Fibroblast of villous mesenchyme (primary cell): ENCODE measurements at places on chromosomes 7 and 10. TPM values are rescaled to one million over a fixed set of nuclear protein-coding genes. Genes with fewer than 3 reads are reported as not detected.

DNA sequence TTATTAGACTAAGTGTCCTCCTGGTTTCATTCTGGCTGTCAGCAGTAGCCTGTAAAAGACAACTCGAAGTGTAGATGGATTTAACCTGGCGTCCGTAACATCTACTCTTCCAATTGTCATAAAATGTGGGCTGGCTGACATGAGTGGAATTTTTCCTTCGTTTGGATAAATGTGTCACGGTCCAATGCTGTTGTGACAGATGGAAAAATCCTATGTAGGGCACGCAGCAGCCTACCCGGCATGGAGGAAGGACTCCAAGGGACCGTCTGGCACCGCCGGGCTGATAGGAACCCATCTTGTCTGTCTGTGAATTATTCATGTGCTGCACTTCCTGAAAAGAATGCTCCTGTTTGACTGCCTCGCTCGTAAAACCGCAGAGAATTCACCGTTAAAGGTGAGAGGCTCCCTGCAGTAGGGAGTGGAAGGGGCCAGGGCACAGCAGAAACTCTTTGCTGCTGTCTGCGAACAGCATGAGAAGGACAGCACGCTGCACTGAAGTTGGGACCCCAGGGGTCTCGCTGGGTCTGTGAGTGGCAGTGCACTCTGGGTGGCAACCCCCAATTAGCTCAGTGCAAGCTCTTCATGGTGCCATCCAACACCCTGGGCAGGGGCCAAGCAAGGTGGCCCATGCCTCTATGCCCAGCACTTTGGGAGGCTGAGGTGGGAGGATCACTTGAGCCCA, 1.6 kb upstream of the ORAI2 start:
- peak; percentile 24 for DNase-seq

DNA sequence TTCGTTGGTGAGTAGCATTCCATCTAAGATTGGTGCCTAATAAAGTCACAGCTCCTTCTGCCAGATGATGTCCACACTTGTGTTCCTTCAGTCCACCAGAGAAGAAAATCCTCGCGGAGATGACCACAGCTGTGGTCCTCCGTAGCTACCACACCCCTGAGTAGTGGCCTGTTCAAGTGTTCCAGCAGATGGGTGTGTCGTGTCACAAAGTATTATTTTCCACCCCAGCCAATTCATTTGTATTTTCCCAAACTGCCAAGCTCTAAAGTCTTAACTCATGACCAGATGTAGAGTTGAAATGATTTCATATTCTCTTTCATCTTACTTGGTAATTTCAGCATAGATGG, 251.3 kb upstream of the TCF7L2 start:
- no peak for DNase-seq

RET gene
- 0.43 and 1.3 TPM in 2 replicates for total RNA-seq

DNA sequence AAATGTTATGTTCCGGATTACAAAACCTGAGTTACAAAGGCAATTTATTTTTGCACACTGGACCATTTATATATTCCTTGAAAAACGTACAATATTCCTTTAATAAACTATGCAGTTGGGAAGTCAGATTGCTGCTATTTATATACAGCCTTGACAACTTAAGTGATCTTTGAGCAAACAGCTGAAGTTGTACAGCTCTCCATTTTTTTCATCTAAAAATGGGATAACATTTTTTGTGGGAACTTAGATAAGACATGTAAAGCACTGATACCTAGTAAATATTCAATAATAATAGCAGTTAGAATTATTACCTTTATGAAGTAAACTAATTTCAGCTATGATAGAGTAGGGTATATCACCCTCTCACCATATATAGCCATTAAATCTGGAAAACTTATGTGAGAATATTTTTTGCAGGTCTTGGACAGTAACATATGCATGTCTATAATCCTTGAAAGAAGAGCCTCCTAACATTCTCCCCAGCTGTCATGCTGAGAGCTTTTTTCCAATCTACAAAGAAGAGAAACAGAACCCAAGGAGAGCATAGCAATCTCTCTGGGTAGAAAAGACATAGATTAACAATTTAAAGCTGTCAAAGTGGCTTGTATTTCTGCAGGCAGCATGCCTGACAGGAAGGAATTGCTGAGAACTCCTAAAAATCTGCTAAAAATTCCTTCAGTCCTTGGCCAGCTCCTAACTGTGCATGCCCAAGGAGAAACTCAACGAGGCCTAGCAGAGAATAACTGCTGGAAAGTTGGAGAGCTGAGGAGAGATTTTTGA, 326.0 kb downstream of the CRPPA start:
- no peak for DNase-seq

PARG gene
- total RNA-seq: 31.9 and 42.7 TPM in 2 replicates

GRCh38 chr10:53786236-53786900, 1013.8 kb upstream of the MBL2 start:
- no peak for DNase-seq

GIMAP8 gene
- total RNA-seq: under 0.01 TPM in 1 of 2 replicates, not detected in the other

GRCh38 chr7:98862716-98863420, 6.9 kb downstream of the TMEM130 start:
- no peak for DNase-seq

DNA sequence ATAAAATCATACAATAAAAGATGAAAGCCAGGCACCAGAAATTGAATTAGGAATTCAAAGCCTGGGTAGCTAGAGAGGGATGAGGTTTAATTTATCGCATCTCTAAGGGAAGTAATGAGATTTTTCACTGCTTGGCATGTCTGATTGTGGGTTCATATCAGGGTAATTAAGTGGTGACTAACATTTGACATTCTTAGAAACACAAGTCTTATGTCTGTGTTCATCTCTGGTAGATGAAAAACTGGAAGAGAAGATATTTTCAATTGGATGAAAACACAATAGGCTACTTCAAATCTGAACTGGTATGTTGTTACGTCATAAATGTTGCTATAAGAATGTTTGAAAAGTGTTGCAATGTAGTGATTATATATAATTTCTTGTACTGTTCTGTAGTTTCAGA, 36.8 kb upstream of the ARMS2 start:
- DNase-seq: no peak

MKI67 gene
- total RNA-seq: 14.2 and 21.2 TPM in 2 replicates

GRCh38 chr7:138845711-138846110, 47.7 kb upstream of the ATP6V0A4 start:
- DNase-seq: no peak

- DNase-seq: no peak
Measured at GRCh38 chr10:97879241-97879640, 29.6 kb downstream of the GOLGA7B start.

DNA sequence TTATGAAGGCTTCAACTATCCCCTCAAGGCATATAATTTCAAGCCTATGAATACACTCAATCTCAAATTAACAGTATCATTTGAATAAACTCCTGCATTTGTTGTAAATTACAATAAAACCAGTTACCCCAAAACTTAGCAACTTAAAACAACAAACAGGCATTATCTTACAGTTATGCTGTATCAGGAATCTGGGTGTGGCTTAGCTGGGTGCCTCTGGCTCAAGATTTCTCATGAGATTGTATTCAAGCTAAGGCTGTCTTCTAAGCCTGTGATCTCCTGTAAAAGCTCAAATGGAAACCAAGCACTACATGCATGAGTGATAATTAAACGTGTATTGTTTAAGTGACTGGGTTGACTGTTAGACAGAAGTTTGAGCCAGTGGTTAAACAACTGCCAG, 341.0 kb upstream of the PHF14 start:
- DNase-seq: no peak

GRCh38 chr7:107712896-107713295, 31.0 kb upstream of the CBLL1 start:
- no peak for DNase-seq

STEAP2 gene
- total RNA-seq: 4.5 and 8.6 TPM in 2 replicates

GRCh38 chr10:21020545-21020944, 123.4 kb upstream of the NEBL start:
- peak; percentile 18 for DNase-seq

GRCh38 chr7:108836256-108836655, 266.6 kb downstream of the DNAJB9 start:
- no peak for DNase-seq

- DNase-seq: no peak
Measured at GRCh38 chr7:131285556-131285955, 42.1 kb upstream of the MKLN1 start.

AGAP4 gene
- 3.5 and 7.8 TPM in 2 replicates for total RNA-seq

- DNase-seq: no peak
Measured at GRCh38 chr10:14142606-14143250, 188.0 kb downstream of the FRMD4A start.

HTR5A gene
- total RNA-seq: not detected in 2 replicates

DNA sequence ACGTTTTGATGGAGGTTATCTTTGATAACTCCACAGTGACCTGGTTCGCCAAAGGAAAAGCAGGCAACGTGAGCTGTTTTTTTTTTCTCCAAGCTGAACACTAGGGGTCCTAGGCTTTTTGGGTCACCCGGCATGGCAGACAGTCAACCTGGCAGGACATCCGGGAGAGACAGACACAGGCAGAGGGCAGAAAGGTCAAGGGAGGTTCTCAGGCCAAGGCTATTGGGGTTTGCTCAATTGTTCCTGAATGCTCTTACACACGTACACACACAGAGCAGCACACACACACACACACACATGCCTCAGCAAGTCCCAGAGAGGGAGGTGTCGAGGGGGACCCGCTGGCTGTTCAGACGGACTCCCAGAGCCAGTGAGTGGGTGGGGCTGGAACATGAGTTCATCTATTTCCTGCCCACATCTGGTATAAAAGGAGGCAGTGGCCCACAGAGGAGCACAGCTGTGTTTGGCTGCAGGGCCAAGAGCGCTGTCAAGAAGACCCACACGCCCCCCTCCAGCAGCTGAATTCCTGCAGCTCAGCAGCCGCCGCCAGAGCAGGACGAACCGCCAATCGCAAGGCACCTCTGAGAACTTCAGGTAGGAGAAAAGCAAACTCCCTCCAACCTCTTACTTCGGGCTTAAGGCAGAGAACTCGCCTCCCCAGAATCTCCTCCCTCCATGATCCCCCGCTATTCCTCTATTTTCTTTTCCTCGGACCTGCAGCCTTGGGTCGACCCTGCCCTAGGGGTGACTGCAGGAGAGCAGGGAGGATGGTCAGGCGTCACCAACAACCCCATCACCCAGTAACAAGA, at the start of gene SERPINE1:
SERPINE1 (plus strand) TSS at position 454 of the 809 bp plus-strand sequence. CDS start 1,290 bp downstream, outside the sequence.
- DNase-seq: peak; percentile 99

- DNase-seq: no peak
Measured at GRCh38 chr7:29957521-29958310, 31.9 kb downstream of the SCRN1 start.

GRCh38 chr7:36016648-36017047, 136.4 kb upstream of the EEPD1 start:
- no peak for DNase-seq

- no peak for DNase-seq
Measured at GRCh38 chr10:122450353-122450990, 4.0 kb upstream of the ARMS2 start.

- peak; percentile 74 for DNase-seq
Measured at GRCh38 chr10:59079386-59080226, 96.8 kb upstream of the PHYHIPL start.

DNA sequence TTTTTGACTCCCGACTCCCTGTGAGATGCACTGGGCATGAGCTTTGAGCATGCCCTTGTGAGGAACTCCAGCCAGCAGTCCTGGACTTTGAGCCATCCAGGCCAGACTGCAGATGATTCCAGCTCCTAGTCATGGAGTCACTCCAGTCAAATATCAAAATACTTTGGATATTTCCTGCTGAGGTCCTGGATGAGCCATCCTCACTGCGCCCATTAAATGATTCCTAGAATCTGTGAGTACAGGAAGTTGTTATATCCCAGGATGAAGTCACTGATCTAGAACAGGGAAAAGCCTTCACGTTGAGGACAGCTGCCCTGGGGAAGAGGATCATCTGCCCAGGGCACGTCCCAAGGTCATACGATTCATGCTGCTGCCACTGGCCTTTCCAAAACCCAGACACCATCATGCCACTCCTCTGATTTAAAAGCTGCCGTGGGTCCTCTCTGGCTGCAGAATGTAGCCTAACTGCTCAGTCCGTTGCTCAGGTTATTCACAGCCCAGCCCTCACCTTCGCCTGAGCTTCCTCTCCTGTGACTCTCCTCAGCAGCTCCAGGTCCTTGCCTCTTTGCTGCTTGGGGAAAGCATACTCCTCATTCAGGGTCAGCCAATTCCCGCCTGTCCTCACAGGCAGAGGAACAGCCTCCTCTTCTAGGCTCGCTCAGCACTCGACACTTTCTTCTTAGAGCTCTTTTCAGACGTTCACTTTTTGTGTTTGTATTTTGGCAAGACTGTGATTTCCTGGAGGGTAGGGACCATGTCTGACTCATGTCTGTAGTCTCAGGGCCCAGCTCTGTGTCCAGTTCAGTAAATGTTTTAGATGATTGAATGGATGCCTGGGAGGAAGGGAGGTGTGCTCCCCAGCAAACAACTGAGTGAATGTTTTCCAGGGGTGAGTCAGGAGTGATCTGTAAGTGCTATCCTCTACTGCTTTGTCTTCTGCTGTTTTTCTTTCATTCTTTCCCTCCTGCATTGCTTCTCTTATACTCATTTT, 157.8 kb downstream of the SNX10 start:
- peak; percentile 5 for DNase-seq

DNA sequence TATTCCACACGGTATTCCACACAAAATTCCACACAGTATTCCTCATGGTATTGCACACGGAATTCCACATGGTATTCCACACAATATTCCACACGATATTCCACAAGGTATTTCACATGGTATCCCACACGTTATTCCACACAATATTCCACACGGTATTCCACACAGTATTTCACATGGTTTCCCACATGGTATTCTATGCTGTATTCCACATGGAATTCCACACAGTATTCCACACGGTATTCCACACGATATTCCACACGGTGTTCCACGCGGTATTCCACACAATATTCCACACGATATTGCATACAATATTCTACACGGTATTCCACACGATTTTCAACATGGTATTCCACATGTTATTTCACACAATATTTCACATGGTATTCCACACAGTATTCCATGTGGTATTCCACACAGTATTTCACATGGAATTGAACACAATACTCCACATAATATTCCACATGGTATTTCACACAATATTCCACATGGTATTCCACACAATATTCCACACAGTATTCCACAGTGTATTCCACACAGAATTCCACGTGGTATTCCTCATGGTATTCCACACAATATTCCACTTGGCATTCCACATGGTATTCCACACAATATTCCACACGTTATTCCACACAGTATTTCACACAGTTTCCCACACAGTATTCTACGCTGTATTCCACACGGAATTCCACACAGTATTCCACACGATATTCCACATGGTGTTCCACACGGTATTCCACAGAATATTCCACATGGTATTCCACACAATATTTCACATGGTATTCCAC, 136.0 kb upstream of the CHST15 start:
- no peak for DNase-seq

CALML5 gene
- not detected in 2 replicates for total RNA-seq

- DNase-seq: no peak
Measured at GRCh38 chr10:33052263-33052875, 94.3 kb upstream of the ITGB1 start.

EVX1 gene
- not detected in 2 replicates for total RNA-seq

GRCh38 chr7:94351703-94352102, 43.0 kb upstream of the COL1A2 start:
- no peak for DNase-seq

SCART1 gene
- total RNA-seq: 2.6 and 4.2 TPM in 2 replicates

GRCh38 chr7:47293884-47294555, 287.9 kb downstream of the TNS3 start:
- peak; percentile 95 for DNase-seq

KCNH2 gene
- 0.64 and 2.6 TPM in 2 replicates for total RNA-seq
